ENCODE measurements at places on chromosomes 1 and 21. TPM values are rescaled to one million over a fixed set of nuclear protein-coding genes. Genes with fewer than 3 reads are reported as not detected.

DNA sequence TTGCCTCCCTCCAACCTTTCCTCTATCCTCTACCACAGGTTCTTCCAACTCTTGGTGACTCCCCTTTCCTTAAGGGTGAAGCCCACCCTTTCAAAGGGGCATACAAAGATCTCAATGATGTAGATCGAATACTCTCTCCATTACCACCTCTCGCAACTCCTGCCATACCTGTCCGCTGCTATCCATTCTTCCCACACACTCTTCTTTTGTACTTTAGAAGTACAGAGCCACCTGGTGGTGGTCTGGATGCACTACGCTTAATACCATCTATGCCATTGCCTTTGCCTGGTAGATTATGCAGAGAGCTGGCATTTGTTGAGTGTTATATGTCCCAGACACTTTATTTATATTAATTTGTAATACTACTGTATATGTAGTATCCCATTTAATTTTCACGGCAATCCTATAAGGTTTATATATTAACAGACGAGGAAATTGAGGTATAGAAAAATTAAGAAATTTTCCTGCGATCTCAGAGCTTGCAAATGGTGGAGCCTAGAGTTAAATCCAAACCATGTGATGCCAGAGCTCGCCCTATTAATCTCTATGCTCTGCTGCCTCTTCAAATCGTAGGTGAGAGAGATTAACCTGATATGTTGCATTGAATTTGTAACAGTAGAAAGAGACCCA lies 22.9 kb downstream of the TSHB start:
- peak; percentile 29 for DNase-seq

The GLIS1 gene
- total RNA-seq, result 0.16 TPM

The HORMAD1 gene
- not detected for total RNA-seq

The TSPAN2 gene
- total RNA-seq, result 5.3 TPM

Measured in left ventricle myocardium inferior (tissue), 1 donor.